ENCODE measurements at places on chromosomes 12 and 14. TPM values are rescaled to one million over a fixed set of nuclear protein-coding genes. Genes with fewer than 3 reads are reported as not detected.

DNA sequence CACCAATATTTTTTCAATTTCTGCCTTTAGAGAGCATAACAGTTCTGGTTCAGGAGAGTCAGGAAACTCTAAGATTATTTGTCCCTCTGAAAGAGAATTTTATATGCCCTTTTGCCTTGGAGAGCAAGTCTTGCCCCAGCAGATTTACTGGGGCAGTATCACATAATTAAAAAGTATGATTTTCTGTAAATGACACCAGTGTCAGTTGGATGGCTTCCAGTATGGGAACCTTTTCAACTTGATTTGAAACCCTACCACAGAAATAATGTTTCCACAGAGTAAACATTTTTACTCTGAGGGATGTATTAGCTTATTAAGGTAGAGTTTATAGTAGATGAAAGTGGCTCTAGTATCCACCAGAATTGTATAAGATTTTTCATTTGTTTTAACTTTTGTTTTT is 15.4 kb downstream of the NOPCHAP1 start:
- no peak for DNase-seq

DNA sequence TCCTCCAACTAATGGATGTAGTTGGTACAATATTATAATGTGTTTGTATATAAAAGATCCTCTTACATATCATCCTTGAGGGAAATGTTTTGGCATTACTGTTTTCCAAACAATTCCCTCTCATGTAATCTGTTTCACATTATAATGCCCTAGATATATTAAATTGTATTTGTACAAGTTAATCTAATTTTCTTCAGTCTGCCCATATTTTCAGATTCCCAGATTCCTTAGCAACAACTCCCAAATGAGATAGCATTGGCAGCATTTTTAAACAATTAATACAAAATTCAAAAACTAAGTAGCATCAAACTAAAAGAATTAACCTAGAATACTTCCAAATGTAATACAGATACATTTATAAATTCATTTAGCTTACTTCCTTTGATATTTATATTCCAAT is 860.2 kb downstream of the C12orf50 start:
- DNase-seq, result no peak

The CCDC198 gene
- total RNA-seq, result not detected

DNA sequence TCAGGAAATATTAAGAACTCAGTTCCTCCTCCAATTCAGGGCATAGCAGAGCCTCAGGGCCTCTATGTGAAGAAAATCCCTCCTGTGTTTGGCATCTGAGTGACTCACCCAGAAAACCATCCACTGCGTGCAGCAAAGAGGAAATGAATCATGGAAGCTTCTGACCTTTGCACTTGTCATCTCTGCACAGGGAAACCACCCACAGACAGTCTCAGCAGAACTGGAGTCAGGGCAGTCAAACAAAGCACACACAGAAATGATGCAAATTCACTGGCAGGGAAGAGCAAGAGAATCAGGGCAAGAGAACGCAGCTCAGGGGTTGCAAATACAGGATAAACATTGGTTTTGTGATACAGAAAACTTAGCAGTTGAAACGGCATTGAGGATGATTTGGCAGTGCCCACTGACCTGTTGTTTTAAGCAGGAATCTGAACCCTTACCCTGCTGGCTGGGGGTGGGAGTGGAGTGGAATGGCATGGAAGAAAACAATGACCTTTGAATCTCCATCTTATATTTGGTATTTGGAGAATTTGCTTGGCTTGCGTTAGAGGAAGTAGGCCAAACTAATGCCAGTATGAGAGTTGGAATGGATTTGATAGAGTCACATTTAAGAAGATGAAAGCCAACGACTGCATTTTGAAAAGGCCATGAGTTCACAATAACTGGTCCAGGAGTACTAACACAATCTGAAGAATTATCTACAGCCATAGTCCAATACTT is 53.5 kb downstream of the PHLDA1 start:
- peak; percentile 77 for DNase-seq

- no peak for DNase-seq
These were observed 411.9 kb downstream of the TMEM121 start for GRCh38 chr14:105938055-105938863.

GRCh38 chr14:100147181-100147631 is 12.2 kb downstream of the DEGS2 start:
- DNase-seq, result no peak

The DIO3 gene
- 2.4 TPM for total RNA-seq

- peak; percentile 28 for DNase-seq
These were observed 144.7 kb downstream of the SMOC1 start for GRCh38 chr14:70023871-70024270.

- no peak for DNase-seq
These were observed 19.6 kb downstream of the CLMN start for GRCh38 chr14:95300002-95300696.

DNA sequence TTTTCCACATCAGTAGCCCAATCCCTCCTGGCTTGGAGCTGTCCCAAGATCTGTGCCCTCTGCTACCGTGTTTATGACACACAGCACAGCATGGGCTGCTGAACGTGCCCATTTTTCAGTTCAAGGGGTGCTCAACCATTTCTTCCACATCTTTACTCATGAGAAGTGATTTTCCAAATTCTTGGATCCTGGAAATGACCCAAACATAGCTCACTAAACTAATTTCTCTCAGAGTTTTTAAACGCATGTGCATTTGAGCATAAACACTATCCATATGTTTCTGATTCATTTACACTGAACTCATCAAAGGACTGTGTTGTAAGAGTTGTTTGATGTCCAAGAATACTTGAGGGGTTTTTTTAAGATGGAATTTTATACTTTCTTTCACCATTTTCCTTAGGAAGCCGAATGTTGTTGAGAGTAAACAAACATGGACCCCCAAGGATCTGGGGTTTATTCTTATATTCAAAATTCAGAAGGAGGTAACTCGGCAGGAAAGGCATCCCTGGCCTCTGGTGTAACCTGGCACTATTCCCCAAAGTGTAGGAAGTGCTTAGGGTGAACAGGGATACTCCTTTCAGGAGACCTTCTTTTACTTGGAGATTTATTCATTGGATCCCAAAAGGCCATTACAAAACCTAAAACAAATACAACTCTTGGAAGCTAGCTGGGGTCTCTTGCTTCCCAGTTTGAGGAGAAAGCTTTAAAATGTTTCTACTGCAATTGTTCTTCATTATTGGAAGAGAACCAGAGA is 215.0 kb downstream of the BMP4 start:
- DNase-seq, result no peak

DNA sequence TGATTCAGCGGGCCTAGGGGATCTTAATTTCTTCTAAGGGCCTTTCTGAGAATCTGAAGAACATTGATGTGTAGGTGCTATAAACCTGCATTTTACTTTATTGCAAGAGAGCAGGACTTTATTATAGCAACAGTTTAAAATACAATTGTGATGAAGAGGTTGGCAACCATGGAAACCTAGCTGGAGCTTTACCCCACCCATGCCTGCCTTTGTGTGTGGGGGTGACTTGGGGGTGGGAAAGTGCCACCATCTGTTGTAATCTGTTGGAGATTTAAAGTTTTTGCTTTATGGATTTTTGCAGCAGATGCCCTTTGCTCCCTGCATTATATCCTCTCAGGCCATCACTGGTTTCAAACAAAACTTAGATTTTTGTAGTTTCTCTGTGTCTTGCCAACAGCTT is 64.6 kb downstream of the ATG14 start:
- DNase-seq, result no peak

The DPF3 gene
- total RNA-seq, result 2.5 TPM

DNA sequence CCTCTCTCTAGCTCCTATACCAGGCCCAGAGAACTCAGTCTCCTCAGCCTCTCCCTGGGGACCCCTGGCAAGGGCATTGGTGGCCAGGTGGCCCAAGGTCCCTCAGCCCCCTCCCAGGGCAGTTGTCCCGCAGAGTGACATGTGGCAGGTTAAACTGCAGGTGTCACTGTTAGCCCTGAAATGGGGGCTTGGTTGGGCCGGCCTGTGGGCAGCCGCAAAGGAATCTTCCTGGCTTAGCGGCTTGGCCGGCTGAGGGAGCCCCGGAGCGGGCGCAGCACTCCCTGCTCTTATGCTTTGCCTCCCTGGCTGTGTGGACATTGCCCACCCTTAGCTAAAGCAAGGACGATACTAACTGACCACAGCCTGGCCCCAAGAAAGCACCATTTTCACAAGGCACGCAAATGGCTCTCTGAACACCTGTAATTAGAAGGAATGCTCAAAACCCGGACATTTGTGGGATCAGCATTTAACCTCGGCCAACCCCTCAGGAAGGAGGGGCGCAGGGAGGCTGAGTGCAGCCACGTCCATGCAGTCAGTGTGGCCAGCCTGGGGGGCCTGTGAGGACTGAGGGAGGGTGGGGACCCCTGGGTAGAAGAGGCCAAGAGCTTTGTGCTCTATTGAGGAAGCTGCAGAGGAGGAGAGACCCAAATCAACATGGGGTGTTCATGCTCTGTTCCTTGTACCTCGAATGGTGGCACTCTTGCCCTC is 82.2 kb downstream of the PAPOLA start:
- DNase-seq, result peak; percentile 11

The TMTC1 gene
- total RNA-seq, result 38.2 TPM

GRCh38 chr12:108305520-108305919 is 33.6 kb downstream of the CMKLR1 start:
- peak; percentile 91 for DNase-seq

The TRIM9 gene
- total RNA-seq, result 1.8 TPM

The AQP2 gene
- total RNA-seq, result 0.36 TPM

DNA sequence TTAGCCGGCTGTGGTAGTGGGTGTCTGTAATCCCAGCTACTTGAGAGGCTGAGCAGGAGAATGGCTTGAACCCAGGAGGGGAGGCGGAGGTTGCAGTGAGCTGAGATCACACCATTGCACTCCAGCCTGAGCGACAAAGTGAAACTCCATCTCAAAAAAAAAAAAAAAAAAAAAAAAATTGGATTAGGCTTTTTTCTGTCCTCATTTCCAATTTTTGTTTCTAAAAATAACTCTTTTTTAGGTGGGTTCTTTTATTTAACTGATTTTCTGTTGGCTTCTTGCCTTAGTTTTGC is 863.7 kb downstream of the LRFN5 start:
- DNase-seq, result no peak

DNA sequence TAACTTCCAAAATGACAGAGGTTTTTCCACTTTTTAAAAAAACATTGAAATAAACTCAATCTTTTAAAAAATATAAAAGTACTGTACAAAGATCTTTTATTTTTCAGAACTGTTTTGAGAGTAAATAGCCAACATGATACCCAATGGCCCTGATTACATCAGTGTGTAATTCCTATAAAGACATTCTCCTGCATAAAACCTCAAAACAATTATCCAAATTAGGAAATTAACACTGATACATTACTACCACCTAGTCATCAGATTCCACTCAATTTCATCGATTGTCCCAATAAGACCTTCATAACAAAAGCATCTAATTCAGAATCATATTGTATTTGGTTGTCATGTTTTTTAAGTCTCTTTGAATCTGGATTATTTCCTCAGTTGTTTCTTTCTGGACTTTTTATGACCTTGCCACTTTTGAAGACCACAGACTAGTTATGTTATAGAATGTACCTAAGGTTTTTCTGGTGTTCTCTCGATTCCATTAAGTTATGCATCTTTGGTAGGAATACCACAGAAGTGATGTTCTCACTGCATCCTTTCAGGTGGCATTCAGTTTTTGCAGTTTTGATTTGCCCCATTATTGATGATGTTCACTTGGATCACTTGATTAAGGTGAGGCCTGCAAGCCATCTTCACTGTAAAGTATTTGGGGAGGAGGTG is 4.0 kb upstream of the YEATS4 start:
- DNase-seq, result no peak

- DNase-seq, result no peak
These were observed 64.1 kb downstream of the ITPR2 start for GRCh38 chr12:26768611-26769603.

The C12orf54 gene
- not detected for total RNA-seq

DNA sequence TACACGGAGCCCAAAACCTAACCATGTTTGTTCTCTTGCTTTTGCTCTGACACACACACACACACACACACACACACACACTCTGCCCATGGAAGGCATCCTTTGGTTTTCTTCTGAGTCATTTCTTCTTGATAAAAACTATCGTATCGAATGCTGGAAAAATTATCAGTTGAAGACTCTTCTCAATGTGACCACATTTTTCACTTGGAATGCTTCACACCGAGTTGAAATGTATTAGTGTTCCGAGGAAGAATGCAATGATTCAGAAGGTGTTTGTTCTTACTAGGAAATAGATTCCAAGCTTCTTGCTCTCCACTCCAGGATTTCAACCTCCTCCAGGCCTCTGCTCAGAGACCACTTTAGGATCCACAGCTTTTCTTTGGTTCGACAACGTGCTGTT is 226.3 kb downstream of the MON2 start:
- DNase-seq, result no peak

- no peak for DNase-seq
These were observed 115.9 kb downstream of the NTN4 start for GRCh38 chr12:95674631-95675030.

GRCh38 chr14:34113991-34114390 is 163.1 kb upstream of the EGLN3 start:
- no peak for DNase-seq

GRCh38 chr14:75976826-75977581 is 4.8 kb downstream of the TGFB3 start:
- no peak for DNase-seq

The PRH2 gene
- not detected for total RNA-seq

DNA sequence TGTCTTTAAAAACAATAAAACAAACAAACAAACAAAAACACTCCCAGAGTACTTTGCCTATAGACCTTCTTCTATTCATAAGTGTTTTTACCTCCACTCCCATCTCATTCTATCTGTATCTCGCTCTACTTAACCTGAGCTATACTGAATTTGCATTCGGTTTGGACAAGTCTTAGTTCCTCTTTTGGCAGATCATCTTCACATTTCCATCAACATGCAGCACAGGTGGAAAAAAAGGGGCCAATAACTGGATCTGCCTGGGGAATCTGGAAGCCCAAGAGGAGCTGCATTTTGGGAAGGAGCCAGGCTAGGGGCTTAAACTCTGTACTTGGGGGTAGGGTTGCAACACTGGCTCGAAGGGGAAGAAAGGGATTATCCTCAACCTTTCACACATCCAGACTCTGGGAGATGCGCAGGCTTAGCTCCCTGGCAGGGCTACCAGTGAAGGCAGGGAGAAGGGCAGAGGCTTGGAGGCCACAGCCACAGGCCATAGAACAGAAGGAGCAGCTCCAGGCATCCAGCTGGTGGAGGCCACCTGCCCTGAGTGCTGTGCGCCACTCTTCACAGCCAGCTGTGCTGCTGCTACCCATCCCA is 4.1 kb downstream of the NINJ2 start:
- DNase-seq, result peak; percentile 64

DNA sequence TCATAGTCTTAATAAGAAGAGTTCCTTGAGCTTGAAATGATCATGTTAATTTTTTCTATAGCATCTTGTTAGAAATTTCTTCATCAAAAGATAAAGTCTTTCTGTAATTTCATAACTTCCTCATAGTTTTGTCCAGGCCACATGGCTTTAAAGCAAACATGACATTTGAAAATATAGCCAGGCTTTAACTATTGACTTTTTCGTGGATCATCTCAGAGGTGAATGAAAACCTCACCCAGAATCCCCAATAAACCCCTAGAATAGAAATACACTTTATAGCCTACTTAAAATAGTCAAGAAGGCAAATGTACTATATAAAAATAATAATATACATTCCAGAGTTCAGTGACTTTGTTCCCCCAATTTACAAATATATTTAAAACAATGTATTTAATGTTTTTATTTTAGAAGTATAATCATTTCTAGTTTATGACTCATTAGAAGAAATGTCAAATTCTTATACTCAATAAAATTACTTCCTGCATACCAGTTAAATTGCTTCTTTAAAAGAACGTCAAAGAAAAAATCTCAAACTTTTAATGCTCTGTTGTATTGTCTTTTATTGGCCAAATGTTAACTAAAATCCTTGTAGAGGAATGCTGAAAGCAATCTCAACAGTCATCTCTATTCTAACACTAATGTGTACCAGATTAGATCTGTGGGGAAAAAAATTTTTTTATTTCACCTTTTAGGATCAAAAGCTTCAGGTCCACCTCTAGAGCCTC is 21.6 kb downstream of the EXOC5 start:
- no peak for DNase-seq
